ENCODE measurements at places on chromosomes 5 and 9. TPM values are rescaled to one million over a fixed set of nuclear protein-coding genes. Genes with fewer than 3 reads are reported as not detected.
A peak's percentile ranks its signal among the peaks of the same experiment; 100 is the strongest.

The CER1 gene
- not detected for total RNA-seq

DNA sequence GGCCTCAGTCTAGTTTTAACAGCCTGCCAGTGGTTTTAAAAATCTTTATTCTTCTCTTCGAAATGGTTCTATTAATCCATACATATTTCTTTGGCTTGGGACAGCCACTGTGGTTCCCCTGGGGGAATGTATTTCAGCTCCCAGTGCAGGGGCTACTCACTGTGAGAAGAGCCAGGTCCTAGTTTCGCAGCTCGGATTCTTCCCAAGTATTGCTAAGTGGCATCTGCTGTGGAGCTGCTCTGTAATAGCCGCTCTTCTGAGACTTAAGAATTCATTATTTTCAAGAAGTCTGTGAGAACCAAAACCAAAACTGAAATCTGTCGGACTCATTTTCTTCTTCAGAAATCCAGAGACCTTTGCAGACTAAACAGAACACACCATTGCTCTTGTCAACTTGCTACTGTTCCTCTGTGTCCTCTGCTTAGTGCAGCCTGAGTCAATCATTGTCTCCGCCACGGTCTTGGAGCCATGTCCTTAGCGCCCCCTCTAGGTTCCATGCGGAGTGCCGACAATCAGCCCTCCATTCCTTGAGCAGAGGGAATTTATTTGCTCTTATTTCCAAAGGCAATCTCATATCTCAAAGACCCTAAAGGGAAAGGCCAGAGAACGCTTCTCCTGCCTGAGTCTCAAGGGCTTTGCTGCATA is 478.2 kb downstream of the SPATA31D1 start:
- DNase-seq: peak; percentile 11

DNA sequence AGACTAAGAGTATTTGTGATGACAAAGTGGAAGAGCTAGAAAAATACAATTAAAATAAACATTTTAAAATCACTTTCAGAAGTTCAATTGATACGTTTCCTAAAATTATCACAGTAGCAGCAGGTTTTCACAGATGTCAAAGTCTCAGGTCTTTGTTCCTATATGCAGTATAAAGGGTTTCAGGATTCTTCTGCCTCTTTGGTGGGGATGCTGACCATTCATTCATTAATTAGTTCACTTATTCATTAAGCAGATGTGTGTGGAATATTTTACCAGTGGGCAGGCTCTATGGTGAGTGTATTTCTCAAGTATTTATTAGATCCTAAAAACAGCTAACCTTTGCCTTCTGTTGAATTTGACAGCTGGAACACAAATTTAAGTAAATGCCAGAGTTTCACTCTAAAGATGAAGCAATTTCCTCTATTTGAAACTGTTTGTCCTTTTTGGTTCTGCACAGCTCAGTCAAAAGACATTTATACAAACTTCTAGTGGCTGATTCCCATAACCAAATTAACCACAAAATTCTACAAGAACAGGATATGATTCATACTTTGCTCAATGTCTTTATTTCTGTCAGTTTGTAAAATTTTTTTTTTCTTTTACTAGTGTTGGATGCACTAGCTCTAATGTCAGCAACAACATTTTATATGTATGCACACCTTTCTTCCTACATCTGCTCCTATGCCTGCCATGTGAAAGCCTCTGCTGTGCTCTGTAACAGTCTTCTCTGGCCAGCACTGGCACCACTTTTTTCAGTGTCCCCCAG is 75.9 kb upstream of the PRR16 start:
- DNase-seq: peak; percentile 11

DNA sequence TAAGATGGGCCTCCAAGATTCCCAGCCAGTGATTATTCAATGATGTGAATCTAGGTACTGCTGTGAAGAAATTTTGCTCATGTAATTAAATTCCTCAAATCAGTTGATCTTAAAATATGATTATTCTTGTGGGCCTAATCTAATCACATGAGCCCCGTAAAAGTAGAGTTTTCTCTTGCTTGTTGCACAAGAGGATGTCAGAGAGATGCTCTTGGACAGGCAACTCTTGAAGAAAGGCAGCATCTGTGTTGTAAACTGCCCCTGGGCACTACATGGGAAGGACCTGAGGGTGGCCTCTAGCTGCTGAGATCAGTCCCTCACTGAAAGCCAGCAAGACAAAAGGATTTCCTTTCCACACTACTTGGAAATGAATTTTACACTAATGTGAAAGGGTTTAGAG is 132.9 kb downstream of the TRPM3 start:
- no peak for DNase-seq

- no peak for DNase-seq
Measured at GRCh38 chr5:25489834-25490538, 845.2 kb upstream of the CDH10 start.

The FOXD1 gene
- total RNA-seq: 10.9 TPM

The GPR21 gene
- total RNA-seq: 1.7 TPM

- no peak for DNase-seq
Measured at GRCh38 chr9:121633119-121633714, 18.2 kb upstream of the DAB2IP start.

DNA sequence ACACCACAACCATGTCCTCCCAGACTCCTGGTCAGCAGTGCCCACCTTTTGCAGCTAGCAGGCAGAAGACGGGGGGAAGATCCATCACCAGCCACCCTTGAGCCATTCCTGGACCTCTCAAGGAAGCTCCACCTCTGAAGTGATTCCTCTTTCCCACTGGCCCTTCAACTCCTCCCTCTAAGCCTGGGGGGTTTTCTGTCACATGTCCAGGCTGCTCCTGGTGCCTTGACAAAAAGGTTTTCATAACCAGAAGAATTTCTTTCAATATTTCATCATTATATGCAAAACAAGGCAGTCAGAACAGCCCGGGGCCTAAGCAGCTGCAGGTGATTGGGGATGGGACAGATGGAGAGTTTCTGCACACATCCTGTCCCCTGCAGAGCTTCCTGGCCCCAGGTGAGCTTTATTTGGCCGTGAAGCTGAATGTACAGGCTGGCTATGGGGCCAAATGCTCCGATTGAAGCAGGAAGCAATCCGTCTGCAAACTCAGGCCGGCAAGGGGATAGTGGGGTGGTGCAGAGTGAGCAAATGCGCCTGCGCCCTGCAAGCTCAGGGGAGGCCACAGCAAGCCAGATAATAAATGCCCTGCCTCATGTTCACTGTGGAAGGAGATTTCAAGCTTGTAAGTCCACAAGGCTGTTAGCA is 173.5 kb downstream of the C5orf15 start:
- no peak for DNase-seq

The HAVCR2 gene
- total RNA-seq: 1.1 TPM

- no peak for DNase-seq
Measured at GRCh38 chr5:142119051-142119625, 10.6 kb downstream of the NDFIP1 start.

The GFI1B gene
- 0.53 TPM for total RNA-seq

DNA sequence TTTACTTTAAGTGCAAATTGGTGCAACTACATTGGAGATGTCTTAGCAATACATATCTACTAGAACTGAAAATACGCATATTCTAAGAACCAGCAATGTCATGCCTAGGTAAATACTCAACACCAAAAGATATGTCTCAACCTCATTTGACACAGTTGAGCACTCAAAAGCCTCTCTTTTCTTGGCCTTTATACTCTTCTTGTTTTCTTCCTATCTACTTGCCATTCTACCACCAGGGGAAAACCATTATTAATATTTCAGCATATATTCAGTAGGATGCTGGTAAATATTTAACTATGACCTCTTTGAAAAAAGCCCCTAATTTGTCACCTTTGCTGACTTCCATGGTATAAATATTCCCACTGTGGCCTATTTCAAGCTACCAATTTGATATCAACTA is 443.8 kb downstream of the LRRC70 start:
- no peak for DNase-seq

DNA sequence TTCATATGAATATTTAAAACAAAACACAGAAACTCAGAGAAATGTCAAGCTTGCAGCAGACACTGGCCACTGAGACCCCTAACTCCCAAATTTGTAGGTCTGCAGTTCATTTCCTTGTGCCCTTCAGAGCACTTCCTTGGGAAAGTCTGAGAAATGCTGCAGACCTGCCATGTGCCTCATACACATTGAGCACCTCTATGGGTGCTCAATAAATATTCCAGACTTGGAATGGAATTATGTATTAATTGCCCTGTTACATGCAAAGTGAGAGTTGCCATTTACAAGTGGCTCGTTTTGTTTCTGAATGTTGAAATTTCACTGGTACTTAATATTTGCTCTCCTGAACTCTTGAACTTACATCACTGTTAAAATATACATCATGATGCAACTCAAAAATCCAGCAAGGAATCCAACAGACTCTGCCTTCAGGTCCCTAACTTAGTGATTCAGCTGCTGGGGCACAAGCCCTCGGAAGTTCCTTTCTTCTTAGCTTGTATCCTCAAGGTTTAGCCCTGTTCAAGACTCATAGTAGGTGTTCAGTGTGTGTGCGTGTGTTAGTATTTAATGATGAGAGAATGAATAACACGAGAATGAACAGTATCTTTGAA is 90.6 kb downstream of the PTCD2 start:
- DNase-seq: no peak
